Substantia nigra (tissue), 51 donors: ENCODE measurements at places on chromosomes 11 and 22.
A peak's percentile ranks its signal among the peaks of the same experiment; 100 is the strongest.

DNA sequence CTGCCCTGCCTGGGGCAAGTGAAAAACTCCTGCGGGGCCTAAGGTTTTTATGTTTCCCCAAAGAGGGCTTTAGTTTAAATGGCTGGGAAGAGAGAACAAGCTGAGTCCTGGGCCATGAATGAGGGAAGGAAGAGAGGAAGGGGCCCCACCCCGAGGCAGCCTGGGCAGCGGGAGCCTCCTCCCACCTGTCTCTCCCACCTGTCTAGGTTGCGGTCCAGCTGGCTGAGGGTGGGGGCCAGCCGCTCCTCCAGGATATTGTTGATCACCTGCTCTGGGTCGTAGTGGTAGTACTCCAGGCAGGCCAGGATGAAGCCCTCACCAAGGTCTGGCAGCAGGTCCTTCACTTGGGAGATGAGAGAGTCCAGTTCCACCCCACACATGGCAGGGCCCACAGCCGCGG, 34.6 kb downstream of the UQCR10 start:
- no peak for DNase-seq

GRCh38 chr11:114017723-114018122, 41.8 kb upstream of the ZBTB16 start:
- no peak for DNase-seq

GRCh38 chr11:120172054-120172911, 34.4 kb upstream of the TRIM29 start:
- DNase-seq = peak; percentile 40

DNA sequence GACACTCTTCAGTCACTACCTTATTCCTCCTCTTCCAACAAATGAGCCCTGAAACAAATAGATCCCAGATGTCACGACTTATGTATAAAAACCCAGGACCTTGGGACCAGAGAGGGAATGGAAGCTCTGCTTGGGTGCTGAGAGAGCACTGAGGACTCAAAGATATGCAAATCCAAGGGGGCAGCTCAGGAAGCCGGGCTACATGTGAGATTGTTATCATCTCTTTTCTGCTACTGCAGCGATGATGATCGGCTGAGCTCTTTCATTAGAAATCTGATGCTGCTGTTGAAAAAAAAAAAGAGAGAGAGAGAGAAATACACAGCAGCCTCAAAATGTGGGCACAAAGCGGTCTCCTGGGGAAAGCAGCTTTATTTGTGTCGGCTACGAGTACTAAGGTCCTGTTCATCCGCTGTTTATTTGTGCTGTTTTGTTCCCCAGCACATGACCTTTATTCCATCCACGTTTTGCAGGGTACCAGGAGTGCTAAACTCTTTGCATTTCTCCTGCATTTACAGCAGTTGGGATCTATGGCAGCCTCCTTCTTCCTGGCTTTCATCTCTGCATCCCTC, 120.2 kb downstream of the TRIM29 start:
- DNase-seq = no peak

GRCh38 chr11:2666401-2666741, 33.4 kb downstream of the KCNQ1OT1 start:
- DNase-seq = no peak

- DNase-seq = no peak
Measured at GRCh38 chr11:92396133-92396532, 171.5 kb downstream of the FAT3 start.

- no peak for DNase-seq
Measured at GRCh38 chr11:35337136-35337913, 82.0 kb downstream of the SLC1A2 start.

- no peak for DNase-seq
Measured at GRCh38 chr22:43553451-43554258, 141.8 kb downstream of the MPPED1 start.

DNA sequence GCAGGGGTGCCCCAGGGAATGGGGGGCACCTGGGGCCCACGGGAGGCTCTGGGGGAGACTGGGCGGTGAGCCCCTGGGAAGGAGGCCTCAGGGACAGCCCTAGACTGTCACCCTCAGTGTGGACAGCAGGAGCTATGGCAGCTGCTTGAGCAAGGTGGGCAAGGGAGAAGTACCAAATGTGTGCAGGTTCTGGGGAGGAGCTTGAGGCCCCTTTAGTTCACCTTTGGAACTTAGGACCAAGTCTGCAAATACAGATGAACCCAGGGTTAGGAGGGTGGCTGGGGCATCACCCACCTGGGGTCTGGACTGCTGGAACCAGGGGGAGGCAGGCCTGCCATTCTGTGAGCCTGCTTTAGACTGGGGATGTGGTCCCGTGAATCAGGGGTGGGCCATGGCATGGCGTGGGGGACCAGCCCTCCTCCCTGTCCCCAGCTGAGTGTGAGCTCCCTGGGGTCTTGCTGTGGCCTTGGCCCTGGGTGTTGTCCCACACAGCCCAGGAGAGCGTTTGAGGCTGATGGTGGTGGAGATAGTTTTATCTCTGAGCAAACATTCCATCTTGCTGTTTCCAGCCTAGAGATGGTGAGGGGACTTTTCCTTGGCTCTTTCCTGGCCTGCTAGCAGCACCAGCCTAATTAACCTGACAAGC, 122.3 kb downstream of the KCNQ1 start:
- no peak for DNase-seq

- no peak for DNase-seq
Measured at GRCh38 chr11:44176546-44177213, 81.2 kb downstream of the EXT2 start.

DNA sequence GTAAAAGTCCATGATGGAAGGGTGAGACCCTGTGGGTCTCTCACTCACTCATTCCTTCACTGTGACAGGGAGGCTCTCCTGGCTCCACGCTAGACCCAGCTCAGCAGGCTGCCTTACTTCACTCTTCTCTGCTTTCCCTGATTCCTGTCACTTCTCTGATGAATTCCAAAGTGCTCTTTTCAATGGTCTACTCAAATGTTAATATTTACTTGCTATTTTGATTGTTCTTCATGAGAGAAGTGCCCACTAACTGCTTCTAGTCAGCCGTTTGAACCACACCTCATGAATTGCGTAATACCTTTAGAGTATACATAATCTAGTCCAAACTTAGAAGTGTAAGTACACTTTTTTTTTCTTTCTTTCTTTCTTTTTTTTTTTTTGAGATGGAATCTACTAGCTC, 1350.2 kb upstream of the RAG2 start:
- no peak for DNase-seq

GRCh38 chr11:86747801-86748200, 52.5 kb upstream of the PRSS23 start:
- DNase-seq = no peak
